ENCODE measurements at places on chromosomes 1 and 21. TPM values are rescaled to one million over a fixed set of nuclear protein-coding genes. Genes with fewer than 3 reads are reported as not detected.

GRCh38 chr1:147622731-147623130 lies 47.6 kb downstream of the ACP6 start:
- no peak for DNase-seq

DNA sequence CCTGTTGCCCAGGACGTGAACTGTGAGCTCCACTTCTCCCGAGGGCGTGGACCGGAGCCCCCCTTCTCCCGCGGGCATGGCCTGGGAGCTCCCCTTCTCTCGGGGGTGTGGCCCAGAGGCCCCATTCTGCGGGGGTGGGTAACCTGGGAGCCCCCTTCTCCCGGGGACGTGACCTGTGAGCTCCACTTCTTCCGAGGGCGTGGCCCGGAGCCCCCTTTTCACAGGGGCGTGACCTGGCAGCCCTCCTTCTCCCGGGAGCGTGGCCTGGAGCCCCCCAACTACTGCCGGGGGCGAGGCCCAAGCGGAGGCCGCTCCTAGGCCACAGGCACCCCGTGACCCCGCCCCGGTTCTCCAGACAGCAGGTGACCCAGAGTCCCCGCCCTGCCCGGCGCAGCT lies 320 bp downstream of the C1orf174 start:
- DNase-seq: no peak

- DNase-seq: no peak
Observed at GRCh38 chr1:9235096-9235459, 504 bp downstream of the H6PD start.

DNA sequence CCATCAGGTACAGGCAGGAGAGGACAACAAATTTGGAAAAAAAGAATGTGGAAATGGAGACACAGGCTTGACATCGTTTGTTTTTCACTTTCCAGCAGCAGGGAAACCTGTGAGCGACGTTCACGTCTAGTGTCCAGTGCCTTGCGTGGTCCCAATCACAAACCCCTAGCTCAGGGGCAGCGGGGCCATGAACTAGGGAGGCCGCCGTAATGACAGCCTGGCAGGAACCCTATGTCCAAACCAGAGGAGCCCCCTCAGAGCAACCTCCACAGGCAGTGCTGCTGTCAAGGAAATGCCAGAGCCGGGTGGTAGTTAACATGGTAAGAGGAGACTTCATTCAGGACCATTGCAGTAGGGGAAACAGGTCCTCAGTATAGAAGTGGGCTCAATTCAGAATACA lies 37.8 kb upstream of the PSEN2 start:
- no peak for DNase-seq

DNA sequence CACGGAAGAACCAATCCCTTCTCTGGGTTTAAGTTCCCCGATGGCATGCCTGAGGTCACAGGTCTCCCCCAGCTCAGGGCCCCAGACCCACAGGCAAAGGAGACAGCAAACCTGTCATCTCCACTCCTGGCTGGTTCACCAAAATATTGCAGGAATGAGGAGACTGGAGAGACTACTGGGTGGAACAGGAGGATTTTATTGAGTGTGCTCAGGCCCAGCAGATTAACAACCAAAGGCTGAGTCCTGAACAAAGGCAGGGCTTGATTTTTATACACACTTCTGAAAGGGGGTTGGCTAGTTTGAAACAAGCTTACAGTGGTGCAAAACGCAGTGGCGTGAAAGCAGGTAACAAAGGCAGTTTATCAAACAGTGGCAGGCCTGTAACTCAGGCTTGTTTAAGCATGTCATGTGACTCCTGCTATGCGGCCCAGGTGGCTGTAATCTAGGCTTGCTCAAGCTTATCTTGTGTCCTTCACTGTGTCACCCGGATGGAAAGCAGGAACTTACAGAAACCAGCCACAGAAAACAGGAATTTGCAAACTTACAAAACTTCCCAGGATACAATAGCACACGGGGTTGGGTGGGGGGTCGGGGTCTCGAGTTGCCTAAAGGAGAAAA lies 27.4 kb upstream of the KCNJ15 start:
- DNase-seq: no peak

DNA sequence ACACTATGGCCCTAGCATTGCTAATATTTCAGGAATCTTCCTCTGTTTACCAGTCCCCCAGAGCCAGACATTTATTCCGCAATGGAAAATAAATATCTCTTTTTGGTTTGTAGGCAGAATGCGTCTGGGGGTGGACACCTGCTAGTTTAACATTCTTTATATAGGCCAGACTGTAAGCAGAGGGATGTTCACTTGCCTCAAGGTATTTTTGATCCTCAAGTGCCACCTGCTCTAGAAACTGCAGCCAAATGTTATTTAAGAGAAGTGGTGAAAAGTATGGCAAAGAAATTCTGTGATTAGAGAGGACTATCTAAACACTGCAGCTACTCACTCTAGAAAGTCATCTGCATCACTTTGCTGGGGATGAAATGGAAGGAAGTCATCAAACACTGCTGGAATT lies 164.7 kb downstream of the NEGR1 start:
- no peak for DNase-seq

- no peak for DNase-seq
Observed at GRCh38 chr1:11831945-11832725, 15.4 kb downstream of the NPPA start.

DNA sequence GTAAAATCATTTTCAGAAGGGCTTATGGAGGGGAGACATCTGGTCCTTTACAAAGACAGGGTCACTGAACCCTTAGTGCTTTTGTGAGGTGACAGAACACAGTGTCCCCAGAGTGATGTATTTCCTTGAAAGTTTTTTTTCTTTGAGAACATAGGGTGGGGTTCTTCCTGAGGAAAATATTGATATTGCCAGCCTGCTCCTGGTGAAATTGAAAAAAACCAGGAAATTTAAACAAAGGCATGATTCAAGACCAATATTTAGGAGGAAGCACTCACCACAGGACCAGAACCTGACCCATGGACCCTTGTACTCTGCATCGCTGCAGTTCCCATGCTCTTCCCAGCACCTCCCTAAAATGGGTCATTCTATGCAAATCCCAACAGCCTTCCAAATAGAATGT lies 63.7 kb downstream of the ST6GALNAC3 start:
- DNase-seq: no peak

- no peak for DNase-seq
Observed at GRCh38 chr21:43015906-43016540, 41.7 kb downstream of the PKNOX1 start.

DNA sequence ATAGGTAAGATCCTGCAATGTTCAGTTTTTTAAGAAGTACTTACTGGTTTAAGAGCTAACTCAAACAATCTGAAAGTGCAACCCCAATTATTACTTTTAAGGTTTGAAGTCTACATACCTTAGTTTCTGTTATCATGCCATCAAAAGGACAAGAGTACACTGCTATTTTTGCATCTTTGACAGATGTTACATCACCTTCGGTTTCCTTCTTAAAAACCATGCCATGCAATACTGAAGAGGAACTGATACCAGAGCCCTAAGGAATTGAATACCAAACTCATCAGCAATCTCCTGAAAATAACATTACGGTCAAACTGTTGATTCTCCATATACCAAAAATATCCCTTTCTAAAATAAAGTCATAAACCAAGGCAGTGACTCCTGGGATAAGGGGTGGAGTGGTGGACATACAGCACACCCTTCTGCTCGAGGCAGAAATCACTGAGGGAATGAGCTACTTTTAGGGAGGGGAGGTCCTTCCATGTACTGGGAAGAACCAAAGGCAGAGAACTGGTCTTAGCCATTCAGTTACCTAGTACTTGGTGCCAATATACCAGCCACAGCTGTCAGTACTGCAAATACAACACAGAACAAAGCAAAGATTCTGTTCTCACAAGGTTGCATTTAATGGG lies 8.5 kb downstream of the CCT8 start:
- DNase-seq: no peak

GRCh38 chr1:163290025-163290640 lies 31.6 kb upstream of the NUF2 start:
- no peak for DNase-seq

DNA sequence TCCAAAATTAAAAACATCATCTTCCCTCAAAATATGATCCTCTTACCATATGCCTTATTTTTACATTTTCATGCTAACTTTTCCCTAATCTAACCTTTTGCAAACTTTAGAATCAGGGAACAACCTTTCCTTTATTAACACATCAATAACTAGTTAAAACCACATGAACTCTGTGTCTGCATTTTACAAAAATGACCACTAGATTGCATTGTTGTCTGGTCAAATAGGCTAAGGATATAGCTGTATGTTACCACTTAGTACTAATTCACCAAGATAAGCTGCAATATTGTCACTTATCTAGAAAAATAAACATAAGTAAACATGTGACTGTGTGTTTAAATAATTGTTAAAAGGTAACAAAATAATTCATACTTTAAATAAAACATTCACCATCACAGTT lies 82.3 kb downstream of the DENND1B start:
- no peak for DNase-seq

GRCh38 chr1:17826165-17826488 lies 71.0 kb downstream of the ACTL8 start:
- no peak for DNase-seq

GRCh38 chr1:57881639-57882038 lies 457.8 kb upstream of the DAB1 start:
- DNase-seq: no peak

- peak; percentile 79 for DNase-seq
Observed at GRCh38 chr1:228986093-228986904, 251.0 kb downstream of the RHOU start.

DNA sequence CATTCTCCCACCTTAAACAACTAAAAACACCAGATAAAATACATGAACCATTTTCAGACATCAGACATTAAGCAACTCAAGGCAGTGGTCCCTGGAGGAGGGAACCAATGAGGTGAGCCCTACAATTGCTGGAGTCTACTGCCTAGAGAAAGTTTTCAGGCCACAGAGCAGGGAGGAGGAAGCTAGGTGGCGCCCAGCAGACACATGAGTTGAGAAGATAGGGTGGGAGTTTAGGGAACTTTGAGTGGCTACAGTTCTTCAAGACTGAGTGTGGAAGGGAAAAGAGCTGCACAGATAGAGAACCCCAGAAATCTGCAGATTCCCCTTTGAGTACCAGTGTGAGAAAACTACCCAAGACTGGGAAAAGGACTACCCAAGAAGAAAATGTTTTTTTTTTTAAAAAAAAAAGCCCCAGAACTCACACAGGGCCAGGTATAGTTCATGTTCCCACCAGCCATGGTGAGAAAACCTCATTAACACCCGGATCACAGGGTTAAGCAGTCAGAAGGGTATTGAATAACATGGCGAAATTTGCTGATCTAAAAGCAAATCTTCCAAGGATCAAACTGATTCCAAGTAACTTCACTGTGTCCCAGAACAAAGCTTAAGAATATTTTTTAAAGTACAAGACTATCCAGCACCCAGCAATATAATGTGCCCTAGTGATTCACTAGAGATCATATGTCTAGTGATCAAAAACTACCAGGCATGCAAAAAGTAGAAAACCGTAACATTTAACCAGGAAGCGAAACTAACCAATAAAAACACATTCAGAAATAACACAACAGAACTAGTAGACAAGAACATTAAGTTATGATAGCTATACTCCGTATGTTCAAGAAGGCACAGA lies 12.0 kb downstream of the ALDH9A1 start:
- no peak for DNase-seq

DNA sequence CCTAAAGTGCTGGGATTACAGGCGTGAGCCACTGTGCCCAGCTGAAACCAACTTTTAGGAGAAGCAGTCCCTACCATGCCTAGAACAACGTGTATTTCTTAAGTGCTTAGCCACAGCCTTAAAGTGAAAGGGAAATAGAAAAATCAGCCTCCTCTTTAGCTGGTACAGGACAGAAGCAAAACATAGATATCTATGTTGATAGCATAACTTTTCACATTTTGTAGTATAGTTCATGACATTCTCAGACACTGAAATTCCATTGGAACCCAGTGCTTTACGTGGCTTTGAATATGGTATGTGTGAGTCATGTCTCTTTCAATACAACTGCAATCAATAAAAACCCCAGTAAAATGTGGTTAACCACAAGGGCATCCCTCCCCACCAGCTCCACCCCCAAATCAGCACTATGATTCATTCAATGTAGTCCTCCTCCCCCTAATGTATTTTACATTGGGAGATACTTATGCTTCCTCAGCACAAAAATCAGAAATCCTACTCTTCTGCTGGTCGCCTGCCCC lies 32.1 kb downstream of the TGFB2 start:
- DNase-seq: no peak

GRCh38 chr1:211551638-211552460 lies 27.1 kb downstream of the SLC30A1 start:
- DNase-seq: peak; percentile 55

GRCh38 chr1:25653558-25653957 lies 37.0 kb downstream of the MAN1C1 start:
- DNase-seq: no peak

DNA sequence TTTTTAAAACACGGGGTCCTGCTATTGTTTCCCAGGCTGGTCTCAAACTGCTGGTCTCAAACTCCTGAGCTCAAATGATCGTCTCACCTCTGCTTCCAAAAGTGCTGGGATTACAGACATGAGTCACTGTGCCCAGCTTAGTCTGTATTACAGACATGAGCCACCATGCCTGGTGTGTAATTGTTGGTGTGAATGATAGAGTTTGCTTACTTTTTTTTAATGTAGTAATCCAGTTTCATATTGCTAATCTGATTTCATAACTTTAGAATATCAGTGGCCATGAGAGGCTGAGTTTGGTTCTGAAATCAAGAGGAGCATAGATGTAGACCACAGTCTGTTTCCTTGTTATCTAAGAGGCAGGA lies 3.4 kb downstream of the EPB41 start:
- DNase-seq: no peak

Gene KIF26B
- total RNA-seq: 8.0 TPM

Gene TRIM46
- total RNA-seq: 1.6 TPM

Gene SLAMF6
- 3.0 TPM for total RNA-seq

Gene SVBP
- 18.8 TPM for total RNA-seq

Gene TNFRSF8
- 0.36 TPM for total RNA-seq

Gene PNRC2
- 101 TPM for total RNA-seq

Gene KRTAP21-2
- not detected for total RNA-seq
